ENCODE measurements at places on chromosomes 1 and 21.

DNA sequence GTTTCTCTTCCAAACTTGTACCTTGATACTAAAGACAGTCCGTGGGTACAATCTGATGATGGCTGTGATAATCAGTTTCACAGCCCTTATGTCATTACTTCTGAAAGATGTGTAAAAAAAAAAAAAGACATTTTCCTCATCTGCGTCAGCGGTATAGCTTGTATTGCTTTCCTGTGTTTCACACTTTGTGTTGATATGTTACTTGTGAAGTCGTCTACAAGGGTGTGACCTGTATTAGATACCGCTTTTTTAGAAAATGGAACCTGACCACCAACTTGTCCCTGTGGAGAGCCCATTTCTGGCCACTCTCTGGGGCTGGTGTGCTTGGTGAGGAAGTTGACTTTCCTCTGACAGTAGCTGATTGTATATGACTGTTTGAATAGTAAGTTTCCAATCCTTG, 50.5 kb downstream of the PEX14 start:
- no peak for DNase-seq

- DNase-seq: no peak
Measured at GRCh38 chr1:241356519-241357365, at the start of gene RGS7. Gene RGS7, minus strand, starts transcription at chr1:241357205.

DNA sequence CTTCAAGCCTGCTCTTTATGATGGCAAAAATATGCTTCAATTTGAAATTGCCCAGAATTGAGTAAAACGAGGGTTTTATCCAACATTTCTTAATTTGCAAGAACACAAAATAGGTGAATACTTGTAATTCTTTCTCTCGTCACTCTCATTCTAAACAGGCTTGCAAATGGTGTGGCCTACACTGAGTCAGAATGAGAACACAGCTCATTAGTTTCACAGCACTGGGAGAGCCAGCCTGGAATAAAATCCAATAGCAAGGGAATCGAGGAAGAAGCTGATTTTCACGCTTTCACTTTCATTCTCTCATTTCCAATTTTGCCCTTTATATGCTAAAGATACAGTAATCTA, 537.5 kb downstream of the LTN1 start:
- DNase-seq: no peak

DNA sequence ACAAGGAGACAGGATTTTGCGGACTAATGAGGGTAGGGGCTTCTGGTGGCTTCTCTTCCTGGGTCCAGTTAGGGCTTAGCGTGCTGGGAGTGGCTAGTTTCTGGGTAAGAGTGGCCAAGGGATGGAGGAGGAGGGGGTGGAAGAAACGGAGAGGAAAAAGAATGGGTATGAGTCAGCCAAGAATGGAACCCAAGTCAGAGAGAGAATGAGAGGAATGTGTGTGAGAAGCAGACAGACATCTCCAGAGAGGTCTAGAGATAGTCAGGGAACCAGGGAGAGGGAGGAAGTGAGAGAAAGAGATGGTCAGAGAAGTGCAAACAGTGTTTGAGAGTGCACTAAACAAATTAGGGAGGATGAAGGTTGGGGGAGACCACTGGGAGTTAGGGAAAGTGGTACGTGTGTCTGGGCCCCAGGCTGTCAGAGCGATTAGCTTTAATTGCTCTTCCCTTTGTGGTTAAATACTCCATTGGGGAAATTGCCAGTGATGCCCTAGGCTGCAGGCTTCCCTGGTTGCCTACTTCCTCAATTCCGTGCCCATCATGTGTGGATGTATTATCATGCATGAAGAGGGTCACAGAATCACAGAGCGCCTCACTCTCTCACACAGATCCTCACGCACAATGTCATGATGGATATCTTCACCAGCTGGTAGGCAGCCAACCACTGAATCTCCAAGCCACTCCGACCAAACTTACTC, 1.4 kb downstream of the PEA15 start:
- DNase-seq: no peak

DNA sequence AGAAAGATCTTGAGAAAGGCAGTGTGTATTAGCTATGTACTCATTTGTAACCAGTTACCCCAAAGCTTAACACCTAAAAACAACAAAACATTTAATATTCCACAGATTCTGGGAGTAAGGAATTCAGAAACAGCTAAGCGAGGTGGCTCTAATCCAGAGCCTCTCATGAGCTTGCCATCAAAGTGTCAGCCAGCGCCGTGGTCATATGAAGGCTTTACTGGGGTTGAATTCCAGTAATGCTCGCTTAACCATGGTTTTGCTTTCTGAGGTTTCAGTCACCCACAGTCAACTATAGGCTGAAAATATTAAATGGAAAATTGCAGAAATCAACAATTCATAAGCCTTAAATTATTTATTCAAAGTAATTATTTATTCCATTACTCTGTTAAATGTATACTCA, 101.8 kb downstream of the CLIC6 start:
- no peak for DNase-seq

DNA sequence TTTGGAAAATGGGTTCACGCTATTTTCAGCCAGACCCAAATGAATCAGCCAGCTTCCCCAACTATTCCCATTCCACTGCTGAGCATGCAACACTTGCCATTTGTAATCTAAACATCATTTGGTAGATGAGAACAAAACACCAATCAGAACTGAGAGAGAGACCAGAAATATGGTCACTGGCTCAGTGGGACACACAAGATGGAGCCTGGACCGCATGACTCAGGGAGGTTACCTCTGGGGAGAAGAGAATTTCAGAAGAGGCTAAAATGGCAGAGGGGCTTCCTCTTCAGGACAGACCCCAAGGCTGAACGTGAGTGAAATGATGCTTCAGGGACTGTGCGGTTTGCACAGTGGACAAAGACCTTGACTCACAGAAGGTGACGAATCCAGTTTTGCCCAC, 126.6 kb downstream of the URB2 start:
- no peak for DNase-seq

- no peak for DNase-seq
Measured at GRCh38 chr1:158864595-158864994, 33.4 kb downstream of the MNDA start.

GRCh38 chr1:87816646-87817045, 488.0 kb downstream of the LMO4 start:
- no peak for DNase-seq

DNA sequence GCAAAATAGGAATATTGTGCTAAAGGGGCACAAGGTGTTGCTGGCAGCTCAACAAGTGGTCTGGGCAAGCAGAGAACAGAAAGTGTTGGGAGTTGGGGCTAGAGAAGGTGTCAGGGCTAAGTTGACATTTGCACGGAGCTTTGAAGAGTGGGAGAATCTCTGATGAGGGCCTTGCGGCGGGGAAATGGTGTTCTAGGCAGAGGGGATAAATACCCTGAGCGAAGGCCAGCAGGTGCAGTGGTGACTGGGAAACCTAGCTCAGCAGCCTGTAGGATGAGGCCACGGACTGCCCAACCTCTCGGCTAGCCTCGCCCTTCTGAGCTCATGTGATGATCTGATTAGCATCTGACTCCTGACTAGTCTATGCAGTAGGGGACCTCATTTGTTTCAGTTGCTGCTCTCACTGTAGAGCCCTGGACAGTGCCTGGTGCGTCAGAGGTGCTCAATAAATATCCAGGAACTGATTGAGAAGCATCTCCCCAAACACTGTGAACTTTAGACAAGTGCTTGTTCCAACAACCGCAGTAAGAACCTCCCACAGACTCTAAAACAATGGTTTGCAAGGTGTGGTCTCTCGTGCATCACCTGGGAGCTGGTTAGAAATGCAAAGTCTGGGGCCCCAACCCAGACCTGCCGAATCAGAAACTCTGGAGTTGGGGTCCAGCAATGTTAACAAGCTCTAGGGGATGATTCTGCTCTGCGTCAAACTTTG, 1.0 kb upstream of the FOXO6 start:
- no peak for DNase-seq

- DNase-seq: no peak
Measured at GRCh38 chr1:2463396-2463795, 12.7 kb upstream of the PLCH2 start.

DNA sequence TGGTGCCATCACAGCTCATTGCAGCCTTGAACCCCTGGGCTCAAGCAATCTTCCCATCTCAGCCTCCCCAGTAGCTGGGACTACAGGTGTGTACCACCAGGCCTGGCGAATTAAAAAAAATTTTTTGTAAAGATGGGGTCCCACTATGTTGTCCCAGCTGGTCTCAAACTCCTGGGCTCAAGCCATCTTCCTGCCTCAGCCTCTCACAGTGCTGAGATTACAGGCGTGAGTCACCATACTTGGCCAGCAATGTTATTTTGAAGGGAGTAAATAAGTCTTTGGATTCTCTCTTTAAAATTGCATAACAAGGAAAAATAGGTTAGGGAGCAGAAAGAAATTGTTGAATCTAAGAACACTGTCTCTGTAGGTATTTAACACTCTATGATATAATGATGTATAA, 111.3 kb downstream of the RPS6KC1 start:
- DNase-seq: no peak

DNA sequence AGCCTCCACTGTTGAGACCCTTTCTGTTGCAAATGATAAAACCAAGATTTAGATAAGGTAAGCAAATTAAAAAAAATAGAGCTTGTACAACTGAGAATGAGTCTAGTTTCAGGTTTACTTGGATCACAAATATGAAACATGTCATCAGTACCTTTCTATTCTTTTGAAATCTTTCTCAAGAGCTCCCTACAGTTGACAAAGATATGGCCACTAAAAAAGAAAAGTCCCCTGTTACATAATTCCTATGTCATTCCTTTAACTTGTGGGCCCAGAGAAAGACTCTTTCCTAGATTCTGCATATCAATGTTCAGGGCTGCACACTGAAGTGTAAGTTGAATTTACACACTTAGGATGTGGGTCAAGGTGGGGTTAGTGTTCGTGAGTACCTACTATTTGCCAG, 168.1 kb downstream of the PLA2G4A start:
- no peak for DNase-seq

DNA sequence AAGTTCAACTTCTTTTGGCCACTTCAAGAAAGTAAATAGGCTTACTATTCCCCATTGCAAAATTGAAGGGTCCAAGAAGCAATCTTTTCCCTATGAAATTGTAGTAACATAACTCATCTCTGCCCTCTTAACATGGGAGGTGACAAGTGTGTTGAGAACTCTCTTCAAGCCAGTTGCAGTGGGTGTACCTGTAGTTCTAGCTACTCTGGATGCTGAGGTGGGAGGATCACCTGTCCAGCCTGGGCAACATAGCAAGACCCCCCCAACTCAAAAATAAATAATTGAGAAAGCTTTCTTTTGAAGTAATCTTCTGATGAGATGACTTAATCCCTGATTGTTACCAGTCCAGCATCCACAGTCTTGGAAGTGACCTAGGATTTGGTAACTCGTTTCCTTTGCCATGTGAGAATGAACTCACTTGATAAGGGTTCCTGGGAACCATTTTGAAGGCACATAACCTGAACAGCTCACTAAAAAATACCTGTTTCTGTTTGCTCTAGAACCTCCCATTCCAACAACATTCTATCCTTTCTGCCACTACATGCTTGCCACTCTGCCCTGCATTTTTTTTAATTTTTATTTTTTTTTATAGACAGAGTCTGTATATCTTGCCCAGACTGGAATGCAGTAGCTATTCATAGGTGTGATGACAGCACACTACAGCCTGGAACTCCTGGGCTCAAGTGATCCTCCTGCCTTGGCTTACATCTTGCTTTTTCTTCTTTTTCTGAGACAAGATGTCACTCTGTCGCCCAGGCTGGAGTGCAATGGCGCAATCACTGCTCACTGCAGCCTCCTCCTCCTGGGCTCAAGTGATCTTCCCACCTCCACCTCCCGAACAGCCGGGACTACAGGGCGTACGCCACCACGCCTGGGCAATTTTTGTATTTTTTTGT, 1.4 kb upstream of the IPO9 start:
- no peak for DNase-seq

DNA sequence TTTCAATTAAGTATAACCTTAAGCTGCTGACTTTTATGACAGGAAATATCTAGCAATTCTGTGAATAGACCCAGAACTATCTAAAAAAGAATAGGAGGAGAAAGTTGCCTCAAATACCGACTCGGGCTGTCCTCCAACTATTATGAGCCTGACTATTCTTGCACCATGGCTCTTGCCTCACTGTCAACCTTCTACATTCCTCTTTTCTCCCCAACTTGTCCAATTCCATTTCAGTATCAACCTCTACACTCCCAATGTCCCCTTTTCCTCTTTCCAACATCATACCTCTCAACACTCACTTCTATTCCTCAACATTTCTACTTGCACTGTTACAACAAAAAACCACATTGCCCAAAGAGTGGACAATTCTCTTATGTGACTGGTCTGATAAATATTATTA, 2.3 kb downstream of the ZZZ3 start:
- DNase-seq: no peak

DNA sequence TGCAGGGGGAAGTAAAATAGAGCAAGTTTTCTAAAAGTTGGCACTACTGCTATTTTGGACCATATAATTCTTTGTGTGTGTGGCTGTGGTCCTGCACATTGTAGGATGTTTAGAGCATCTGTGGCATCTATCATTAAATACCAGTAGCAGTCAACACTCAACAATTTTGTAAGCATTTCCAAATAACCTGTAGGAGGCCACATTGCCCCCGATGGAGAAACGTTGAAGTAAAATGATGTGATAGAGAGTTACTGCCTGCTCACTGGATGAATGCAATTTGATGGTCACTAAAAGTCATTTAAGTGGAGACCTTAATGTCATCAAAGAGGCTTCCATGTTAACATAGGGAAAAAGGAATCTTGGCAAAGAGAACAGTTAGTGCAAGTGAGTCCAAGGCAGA, 560.8 kb downstream of the NEGR1 start:
- no peak for DNase-seq

GRCh38 chr1:165387505-165387904, 31.0 kb upstream of the LMX1A start:
- no peak for DNase-seq

GRCh38 chr1:33519240-33519884, 46.9 kb downstream of the ZSCAN20 start:
- DNase-seq: no peak

GRCh38 chr1:203567596-203567995, 59.0 kb upstream of the ATP2B4 start:
- no peak for DNase-seq

DNA sequence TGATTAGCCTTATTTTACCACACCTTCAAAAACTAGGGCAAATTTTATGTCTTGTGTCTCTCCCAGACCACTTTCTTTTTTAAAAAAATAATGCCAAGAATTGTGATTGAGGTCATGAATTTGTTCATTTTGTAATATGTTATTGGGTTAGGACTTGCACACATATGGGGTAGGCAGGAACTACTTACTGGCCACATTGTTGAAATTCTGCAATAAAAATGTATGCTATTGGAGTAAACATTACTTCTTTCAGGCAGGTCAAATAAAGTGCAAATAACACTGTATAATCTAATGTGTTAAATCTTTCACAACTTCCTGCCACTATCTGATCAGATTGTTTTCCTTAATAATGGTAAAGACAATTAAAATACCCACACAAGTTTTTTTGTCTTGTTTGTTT, 166.6 kb upstream of the COL11A1 start:
- no peak for DNase-seq

Measured in stimulated activated naive CD4-positive, alpha-beta T cell (primary cell).